ENCODE measurements at places on chromosomes 3 and 15. TPM values are rescaled to one million over a fixed set of nuclear protein-coding genes. Genes with fewer than 3 reads are reported as not detected.

GRCh38 chr3:147113293-147114044 is 292.9 kb downstream of the ZIC4 start:
- no peaks in the 10 kb centered on the region for H3K27me3 ChIP-seq
- no peak overlapping the region for H3K4me3 ChIP-seq
- H3K27ac ChIP-seq, result no peak overlapping the region
- no peaks in the 10 kb centered on the region for H3K4me1 ChIP-seq

DNA sequence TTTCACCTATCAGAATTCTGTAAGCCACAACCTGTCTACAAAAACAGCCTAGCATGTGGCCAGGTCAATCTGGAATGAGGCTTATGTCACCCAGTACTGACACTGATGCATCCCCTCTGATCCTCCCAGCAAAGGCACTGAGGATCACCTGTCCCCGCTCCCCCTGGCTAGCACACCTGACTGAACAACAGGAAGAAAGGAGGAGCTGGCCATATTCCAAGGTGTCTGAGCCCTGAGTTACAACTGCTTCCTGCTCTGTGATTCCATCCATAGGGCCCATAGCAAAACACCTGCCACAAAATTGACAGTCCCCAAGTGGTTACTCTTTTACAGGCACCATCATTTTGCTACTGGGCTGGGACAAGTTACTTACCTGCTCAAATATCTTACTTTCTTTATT is 555.5 kb upstream of the CFAP20DC start:
- DNase-seq, result no peak
- H3K4me3 ChIP-seq, result no peak overlapping the region
- H3K27ac ChIP-seq, result no peak overlapping the region
- H3K4me1 ChIP-seq, result no peaks in the 10 kb centered on the region
- no peaks in the 10 kb centered on the region for H3K36me3 ChIP-seq

The RBMS3 gene
- 5.4 TPM for total RNA-seq

DNA sequence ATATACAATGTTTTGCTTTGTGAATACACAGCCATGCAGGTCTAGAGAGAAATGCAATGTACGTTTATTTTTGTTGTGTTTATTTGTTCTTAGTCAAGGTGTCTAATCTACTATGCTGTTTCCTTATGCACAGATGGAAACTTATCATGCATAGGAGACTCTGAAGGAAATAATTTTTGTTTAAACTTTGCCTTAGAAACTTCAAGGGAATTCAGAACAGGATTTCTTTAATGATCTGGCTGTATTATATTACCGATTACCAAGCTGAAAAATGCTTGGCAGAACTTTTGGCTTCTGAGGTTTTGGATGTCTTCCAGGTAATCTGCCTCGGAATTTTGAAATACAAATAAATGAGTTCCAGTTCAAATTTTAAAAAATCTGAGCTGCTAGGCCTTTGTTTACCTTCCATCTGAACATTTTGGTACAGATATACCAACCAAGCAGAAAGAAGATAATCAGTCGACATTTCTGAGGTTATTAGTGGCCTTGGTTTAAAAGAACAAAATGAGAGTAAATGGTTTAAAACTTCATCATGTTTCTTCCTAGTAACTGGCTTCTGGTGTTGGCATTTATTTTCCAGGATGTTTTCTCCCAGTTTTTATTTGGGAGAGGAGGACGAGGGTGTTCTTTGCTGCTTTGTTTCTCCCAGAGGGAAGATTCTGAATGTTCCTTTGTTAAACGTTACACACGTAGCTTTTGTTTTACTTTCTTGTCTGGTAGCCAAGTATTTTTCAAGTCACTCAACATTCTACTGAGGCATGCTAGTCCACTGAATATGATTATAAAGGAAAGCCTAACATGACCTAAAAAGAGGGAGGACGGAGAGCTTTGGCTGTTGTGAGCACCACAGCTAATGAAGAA is 421.8 kb upstream of the TBL1XR1 start:
- H3K27ac ChIP-seq, result no peak overlapping the region
- H3K36me3 ChIP-seq, result no peaks in the 10 kb centered on the region
- H3K4me1 ChIP-seq, result no peaks in the 10 kb centered on the region
- H3K27me3 ChIP-seq, result no peaks in the 10 kb centered on the region
- no peak for DNase-seq

DNA sequence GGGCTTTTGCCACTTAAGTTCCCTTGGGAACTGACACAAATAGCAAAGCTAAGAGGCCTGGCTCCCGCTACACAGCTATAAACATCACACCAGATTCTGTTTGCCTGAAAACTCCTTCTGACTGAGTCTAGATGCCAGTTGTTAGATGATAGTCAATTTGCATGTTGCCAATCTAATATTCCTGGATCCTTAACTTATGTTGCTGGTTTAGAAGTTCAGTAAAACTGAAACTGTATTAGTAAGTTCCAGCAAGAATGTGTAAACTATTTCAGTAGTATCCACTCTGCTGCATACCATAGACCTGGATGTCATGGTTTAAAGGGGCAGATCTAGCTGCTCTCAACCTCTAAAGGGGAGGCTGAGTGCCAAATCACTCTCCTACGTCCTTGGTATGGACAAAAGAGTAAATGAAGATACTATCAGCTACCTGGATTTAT is 27.1 kb upstream of the LACTB start:
- no peaks in the 10 kb centered on the region for H3K27me3 ChIP-seq
- H3K36me3 ChIP-seq, result no peaks in the 10 kb centered on the region
- H3K27ac ChIP-seq, result no peak overlapping the region
- H3K4me1 ChIP-seq, result peaks cover 2% of the 10 kb centered on the region

The MAP6D1 gene
- 4.1 TPM for total RNA-seq

The CD80 gene
- total RNA-seq, result not detected
